ENCODE measurements at places on chromosomes 6 and 20.

GRCh38 chr6:19837511-19838441 lies 606 bp downstream of the ID4 start:
- DNase-seq: no peak

GRCh38 chr6:149049230-149049629 lies 268.3 kb upstream of the TAB2 start:
- DNase-seq: no peak

DNA sequence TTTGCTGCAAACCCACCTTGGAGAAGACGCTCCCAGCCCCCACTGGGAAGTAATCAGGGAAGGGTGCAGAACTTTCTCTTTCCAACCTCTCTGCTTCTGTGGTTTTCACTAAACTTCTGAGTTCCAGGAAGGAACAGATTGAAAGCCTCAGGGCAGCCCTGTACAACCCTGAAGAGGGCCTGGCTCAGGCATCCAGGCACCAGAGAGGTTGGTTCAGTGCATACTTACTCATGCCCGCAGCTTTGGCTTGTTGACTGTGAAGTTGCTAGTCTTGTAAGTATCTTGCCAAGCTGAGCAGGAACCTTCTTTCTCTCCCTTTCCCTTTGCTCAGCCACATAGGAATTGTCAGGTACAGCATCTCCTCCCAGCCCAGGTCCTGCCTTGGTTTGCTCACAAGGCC lies 272.2 kb upstream of the FOXQ1 start:
- no peak for DNase-seq

- DNase-seq: peak; percentile 60
These were observed 151.6 kb upstream of the GMDS start for GRCh38 chr6:2396846-2397630.

DNA sequence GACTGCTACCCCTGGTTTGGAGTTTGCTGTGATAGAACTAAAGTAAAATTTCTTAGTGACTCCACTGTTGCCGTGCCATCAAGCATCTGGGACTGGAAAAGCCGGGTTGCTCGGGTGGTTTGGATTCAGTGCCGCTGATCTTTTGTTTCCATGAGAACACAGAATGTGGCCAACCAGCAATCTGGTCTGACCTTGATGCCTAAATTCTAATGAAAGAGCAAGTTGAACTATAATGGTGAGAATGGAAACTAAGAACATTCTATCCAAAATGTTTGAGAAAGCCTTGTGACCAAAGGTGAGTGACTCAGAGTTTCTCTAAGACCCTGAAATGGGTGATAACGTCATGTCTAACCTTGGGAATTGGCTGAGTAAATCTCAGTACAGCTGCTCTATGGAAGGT lies 9.9 kb upstream of the PI16 start:
- no peak for DNase-seq

DNA sequence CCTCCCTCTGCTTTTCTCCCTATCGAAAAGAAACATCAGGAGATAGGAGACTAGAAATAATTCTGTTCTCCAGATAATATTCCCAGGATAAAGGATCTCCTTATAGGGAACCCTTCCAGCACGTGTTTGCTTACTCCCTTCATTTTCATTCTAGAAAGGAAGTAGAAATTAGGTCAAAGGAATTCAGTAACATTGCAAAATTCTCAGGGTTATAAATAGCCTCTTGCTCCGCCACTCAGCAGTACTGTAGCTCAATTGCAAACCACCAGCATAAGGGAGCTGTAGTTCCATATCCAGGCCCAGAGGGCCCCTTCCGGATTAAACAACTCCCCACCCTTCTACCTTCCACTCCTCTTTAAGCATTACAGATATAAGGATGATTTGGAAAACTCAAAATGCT lies 6.2 kb downstream of the ELMO2 start:
- peak; percentile 79 for DNase-seq

DNA sequence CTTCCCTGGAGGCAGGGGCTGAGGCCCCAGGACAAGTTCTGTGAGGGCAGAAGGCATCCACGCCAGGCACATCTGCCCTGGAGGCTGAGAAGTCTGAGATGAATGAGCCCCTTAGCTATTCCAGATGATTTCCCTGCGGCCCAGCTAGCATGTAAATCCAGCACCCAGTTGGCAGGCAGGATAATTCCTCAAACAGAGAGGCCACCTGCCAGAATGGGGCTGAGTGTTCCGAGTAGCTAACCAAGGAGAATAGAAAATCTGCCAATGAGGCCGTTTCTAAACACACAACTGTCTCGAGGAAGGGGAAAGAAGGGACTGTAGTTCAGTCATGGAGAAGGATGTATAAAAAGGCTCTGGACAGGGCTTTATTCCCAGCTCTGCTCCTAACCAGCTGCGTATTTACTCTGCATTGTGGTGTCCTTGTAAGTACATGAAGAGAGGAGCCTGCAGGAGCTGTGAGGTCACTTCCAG lies 211.4 kb upstream of the CDYL start:
- no peak for DNase-seq

DNA sequence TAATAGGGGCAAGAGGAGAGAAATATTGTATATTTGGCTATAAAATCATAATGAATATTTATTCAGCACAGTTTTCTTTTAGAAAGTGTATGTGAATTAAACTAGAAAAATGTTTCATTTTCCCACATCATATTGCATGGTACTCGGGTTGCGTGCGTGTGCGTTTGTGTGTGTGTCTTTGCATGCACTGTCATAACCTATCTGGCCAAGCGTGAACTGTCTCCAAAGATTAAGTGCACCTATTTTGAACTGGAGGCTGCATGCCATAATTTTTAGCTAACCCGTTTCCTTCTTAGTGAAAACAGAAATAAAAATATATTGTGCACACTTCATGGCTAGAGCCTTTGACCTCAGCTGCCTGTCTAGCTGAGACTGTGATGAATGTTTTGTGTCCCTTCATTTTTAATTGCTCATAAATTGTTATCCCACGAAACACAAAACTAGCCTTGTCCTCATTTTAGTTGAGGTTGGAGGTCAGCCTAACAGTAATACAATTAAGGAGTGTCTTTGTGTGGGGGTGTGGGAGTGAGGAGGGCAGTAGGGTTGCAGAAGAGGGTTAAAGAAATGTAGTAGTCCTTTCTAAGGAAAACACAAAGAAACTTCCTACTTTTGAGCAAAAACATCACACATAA lies 336.1 kb upstream of the POU3F2 start:
- no peak for DNase-seq

Data from fibroblast of mammary gland (primary cell).